ENCODE measurements at places on chromosomes 2 and 18. TPM values are rescaled to one million over a fixed set of nuclear protein-coding genes. Genes with fewer than 3 reads are reported as not detected.

GRCh38 chr2:3490191-3491170 lies 28.9 kb downstream of the ADI1 start:
- H3K27ac ChIP-seq, result no peak overlapping the region
- no peak overlapping the region for H3K4me3 ChIP-seq
- no peaks in the 10 kb centered on the region for H3K4me1 ChIP-seq
- H3K27me3 ChIP-seq, result no peaks in the 10 kb centered on the region
- DNase-seq, result no peak

GRCh38 chr18:76951456-76952247 lies 129.3 kb downstream of the ZNF236 start:
- no peak overlapping the region for H3K27ac ChIP-seq
- no peak overlapping the region for H3K4me3 ChIP-seq
- peaks cover 13% of the 10 kb centered on the region for H3K36me3 ChIP-seq
- H3K27me3 ChIP-seq, result no peaks in the 10 kb centered on the region
- no peak for DNase-seq

- no peaks in the 10 kb centered on the region for H3K27me3 ChIP-seq
- H3K4me1 ChIP-seq, result peaks cover 20% of the 10 kb centered on the region
- peak overlapping the region; percentile 27 for H3K27ac ChIP-seq
Observed at GRCh38 chr2:144230033-144230432, 289.9 kb downstream of the ZEB2 start.

GRCh38 chr2:164014068-164014731 lies 278.4 kb upstream of the FIGN start:
- no peaks in the 10 kb centered on the region for H3K4me1 ChIP-seq
- no peaks in the 10 kb centered on the region for H3K27me3 ChIP-seq
- H3K27ac ChIP-seq, result no peak overlapping the region
- H3K4me3 ChIP-seq, result no peak overlapping the region

- H3K4me3 ChIP-seq, result peak overlapping the region; percentile 97
- peaks cover 4% of the 10 kb centered on the region for H3K36me3 ChIP-seq
- H3K27ac ChIP-seq, result peak overlapping the region; percentile 99
- peak; percentile 57 for DNase-seq
- H3K27me3 ChIP-seq, result no peaks in the 10 kb centered on the region
Observed at GRCh38 chr2:55616551-55617174, 759 bp downstream of the PPP4R3B start.

DNA sequence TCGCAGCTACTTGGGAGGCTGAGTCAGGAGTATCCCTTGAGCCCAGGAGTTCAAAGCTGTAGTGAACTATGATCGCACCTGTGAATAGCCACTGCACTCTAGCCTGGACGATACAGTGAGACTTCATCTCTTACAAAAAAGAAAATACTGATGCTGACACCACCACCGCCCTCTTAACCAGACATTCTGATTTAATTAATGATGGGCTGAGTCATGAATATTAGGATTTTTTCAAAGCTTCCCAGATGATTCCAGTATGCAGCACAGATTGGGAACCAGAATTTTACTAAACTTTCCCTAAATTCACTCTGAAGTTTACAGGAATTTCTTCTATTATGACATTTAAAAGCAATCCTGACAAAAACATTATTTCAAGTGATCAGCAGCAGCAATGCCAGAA lies 130.1 kb downstream of the ERBB4 start:
- no peaks in the 10 kb centered on the region for H3K27me3 ChIP-seq
- H3K27ac ChIP-seq, result no peak overlapping the region
- H3K4me3 ChIP-seq, result no peak overlapping the region
- H3K36me3 ChIP-seq, result no peaks in the 10 kb centered on the region

- no peak overlapping the region for H3K27ac ChIP-seq
- no peak overlapping the region for H3K4me3 ChIP-seq
- DNase-seq, result no peak
Observed at GRCh38 chr18:7568426-7568825, 1.3 kb downstream of the PTPRM start.

GRCh38 chr2:216221811-216222210 lies 112.7 kb downstream of the XRCC5 start:
- no peak overlapping the region for H3K4me3 ChIP-seq
- no peaks in the 10 kb centered on the region for H3K36me3 ChIP-seq
- H3K27me3 ChIP-seq, result no peaks in the 10 kb centered on the region
- no peak overlapping the region for H3K27ac ChIP-seq
- no peak for DNase-seq

DNA sequence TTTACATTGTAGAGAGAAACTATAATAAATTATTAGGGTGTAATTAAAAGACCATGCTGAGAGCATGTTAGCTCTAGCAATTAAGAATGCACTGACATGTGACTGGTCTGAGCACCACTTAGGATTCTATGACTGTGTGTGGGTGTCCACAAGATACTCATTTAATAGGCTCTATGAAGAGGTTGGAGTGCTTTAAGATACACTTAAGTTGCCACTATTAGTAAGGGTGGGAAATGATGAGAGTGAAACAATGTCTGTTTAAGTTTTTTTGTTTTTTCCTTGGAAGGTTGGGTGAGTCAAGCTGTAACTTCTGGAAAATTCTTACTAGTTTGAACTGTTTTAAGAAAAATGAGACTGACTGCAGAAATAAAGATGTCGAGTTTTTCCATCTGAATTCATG lies 1.8 kb upstream of the FAP start:
- H3K36me3 ChIP-seq, result no peaks in the 10 kb centered on the region
- no peak for DNase-seq
- no peak overlapping the region for H3K27ac ChIP-seq
- no peaks in the 10 kb centered on the region for H3K27me3 ChIP-seq
- H3K4me3 ChIP-seq, result no peak overlapping the region

The SPAST gene
- 19.7 TPM for total RNA-seq

GRCh38 chr2:148907085-148907785 lies 32.2 kb downstream of the KIF5C start:
- no peak overlapping the region for H3K27ac ChIP-seq
- H3K4me3 ChIP-seq, result no peak overlapping the region
- no peaks in the 10 kb centered on the region for H3K36me3 ChIP-seq
- no peaks in the 10 kb centered on the region for H3K4me1 ChIP-seq
- no peaks in the 10 kb centered on the region for H3K27me3 ChIP-seq
- no peak for DNase-seq

- H3K27me3 ChIP-seq, result no peaks in the 10 kb centered on the region
- no peaks in the 10 kb centered on the region for H3K4me1 ChIP-seq
- DNase-seq, result no peak
- no peaks in the 10 kb centered on the region for H3K36me3 ChIP-seq
- no peak within 1 kb of the TSS for H3K4me3 ChIP-seq
- H3K27ac ChIP-seq, result no peak within 1 kb of the TSS
Observed at GRCh38 chr2:55923091-55923981, at the start of gene EFEMP1. TSS of gene EFEMP1 (minus strand) at chr2:55923782. CDS start at chr2:55922440, 1,342 bp downstream.

DNA sequence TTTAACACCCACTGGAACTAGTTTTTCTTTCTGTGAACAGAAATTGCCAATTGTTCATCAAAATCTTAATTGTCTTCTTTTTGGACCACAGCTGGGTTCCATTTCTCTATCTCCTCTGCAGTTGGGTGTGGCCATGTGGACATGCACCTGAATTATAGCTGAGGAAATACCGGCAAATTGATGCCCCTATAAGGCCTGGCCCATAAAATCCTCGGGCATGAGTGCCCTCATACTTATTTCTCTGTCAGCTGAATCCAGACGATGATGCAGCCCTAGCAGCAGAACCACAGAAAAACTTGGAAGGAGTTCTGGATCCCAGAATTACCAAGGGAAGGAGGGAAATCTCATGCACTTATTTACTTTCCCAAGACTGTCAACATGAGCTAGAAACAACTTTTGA lies 249.0 kb downstream of the CYRIA start:
- no peak overlapping the region for H3K27ac ChIP-seq
- H3K27me3 ChIP-seq, result no peaks in the 10 kb centered on the region
- H3K4me3 ChIP-seq, result no peak overlapping the region

The POTEF gene
- total RNA-seq, result not detected

The TFCP2L1 gene
- 0.16 TPM for total RNA-seq

- no peak overlapping the region for H3K27ac ChIP-seq
- no peaks in the 10 kb centered on the region for H3K27me3 ChIP-seq
- H3K4me1 ChIP-seq, result no peaks in the 10 kb centered on the region
Observed at GRCh38 chr18:24818441-24818840, 358.0 kb downstream of the HRH4 start.

The C2orf78 gene
- not detected for total RNA-seq

The HOXD11 gene
- total RNA-seq, result not detected

Measured in CD8-positive, alpha-beta memory T cell (primary cell).